ENCODE measurements at places on chromosomes 3 and 15.
A peak's percentile ranks its signal among the peaks of the same experiment; 100 is the strongest.

DNA sequence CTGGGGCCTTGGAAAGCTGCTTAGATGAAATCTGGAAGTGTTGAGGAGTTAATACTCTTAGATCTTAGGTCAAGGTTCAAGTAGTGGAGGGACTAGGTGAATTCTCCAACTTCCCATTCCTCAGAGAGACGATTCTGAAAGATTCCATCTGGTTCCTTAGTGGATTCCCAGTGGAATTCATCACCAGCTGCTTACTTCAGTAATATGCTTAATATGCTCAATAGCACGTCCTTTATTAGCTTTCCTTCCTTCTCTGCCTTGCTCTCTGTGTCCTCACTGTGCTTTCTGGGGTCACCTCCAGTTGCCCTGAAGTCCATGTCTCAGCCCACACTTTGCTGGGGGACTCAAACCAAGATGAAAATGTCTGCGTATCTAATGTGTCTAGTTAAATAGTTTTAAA, 31.0 kb downstream of the CEP63 start:
- DNase-seq: peak; percentile 41

DNA sequence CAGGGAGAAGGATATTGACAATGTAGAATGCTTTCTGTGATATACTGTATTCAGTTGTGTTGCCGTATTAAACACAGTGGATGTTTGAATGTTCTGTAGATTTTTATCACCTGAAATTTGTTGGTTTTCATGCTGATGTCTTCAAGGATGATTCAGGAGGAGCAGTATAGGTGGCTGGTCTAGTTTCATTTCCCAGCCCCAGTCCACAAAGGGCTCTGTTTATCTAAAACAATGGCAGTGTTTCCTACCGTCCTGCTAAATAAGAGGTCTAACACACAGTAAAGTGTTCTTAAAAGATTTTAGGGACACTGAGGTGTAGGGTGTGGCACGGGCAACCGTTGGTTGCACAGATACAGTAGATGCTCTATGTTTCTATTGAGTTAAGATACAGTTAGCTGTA, 26.0 kb downstream of the NEO1 start:
- DNase-seq: no peak

DNA sequence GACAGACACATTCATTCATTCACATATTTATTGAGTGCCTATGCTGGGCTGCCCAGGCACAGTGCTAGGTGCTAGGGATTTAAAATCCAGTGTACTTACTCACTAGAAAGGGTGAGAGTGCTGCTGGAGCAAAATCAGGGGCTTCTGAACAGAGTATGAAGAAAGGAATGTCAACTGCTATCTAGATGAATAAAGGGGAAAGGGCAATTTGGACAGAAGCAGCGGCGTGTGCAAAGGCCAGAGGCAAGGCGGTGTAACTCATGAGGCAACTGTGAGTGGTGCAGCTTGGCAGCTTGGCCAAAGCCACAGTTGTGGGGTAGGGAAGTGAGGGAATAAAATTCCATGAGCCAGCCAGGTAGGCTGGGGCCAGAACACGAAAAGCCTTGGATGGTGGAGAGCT, 76.7 kb downstream of the RAD18 start:
- DNase-seq: peak; percentile 52

- no peak for DNase-seq
These were observed 633.6 kb downstream of the ZNF385D start for GRCh38 chr3:21117370-21117769.

Data from AG10803 (cell line).